ENCODE measurements at places on chromosomes 1 and 21.

DNA sequence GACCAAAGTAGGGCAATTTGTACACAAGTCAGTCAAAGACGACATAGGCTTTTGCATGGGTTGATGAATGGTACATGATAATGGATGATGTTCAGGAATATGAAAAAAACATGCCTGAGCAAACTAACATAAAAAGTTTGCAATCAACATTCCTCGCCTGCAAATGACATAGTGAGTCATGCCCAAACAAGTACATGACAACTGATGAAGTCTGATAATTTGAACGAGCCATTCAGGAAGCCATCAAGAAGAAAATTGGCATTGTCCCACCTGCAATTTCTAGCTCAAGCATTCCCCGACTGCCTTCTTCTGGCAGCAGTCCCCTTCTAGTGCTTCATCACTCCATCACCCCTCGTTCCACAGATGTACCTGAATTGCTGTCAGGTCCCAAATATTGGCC lies 118.4 kb upstream of the NR5A2 start:
- no peak for DNase-seq

DNA sequence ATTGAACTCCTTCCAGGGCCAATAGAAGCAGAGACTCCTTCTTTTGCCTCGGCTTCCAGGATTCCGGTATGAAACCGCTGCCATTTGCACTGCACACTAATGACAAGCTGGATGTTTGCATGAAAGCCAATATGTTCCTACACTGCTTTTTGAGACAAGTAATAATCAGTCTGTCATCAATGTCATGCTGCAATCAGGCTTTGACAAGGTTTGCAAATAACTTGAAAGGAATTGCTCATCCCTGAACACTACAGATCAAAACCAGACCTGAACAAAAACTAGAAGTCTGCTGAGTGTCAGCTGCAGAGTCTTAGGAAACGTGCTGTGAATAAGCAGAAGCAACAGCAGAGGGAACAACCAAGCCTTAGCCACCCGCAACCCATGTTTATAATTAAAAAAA lies 720.7 kb upstream of the CXADR start:
- DNase-seq = no peak

GRCh38 chr1:55301912-55302311 lies 86.7 kb upstream of the USP24 start:
- no peak for DNase-seq

- DNase-seq = no peak
Measured at GRCh38 chr1:81600878-81601622, 199.7 kb upstream of the ADGRL2 start.
